ENCODE measurements at places on chromosomes 2 and 18. TPM values are rescaled to one million over a fixed set of nuclear protein-coding genes. Genes with fewer than 3 reads are reported as not detected.

DNA sequence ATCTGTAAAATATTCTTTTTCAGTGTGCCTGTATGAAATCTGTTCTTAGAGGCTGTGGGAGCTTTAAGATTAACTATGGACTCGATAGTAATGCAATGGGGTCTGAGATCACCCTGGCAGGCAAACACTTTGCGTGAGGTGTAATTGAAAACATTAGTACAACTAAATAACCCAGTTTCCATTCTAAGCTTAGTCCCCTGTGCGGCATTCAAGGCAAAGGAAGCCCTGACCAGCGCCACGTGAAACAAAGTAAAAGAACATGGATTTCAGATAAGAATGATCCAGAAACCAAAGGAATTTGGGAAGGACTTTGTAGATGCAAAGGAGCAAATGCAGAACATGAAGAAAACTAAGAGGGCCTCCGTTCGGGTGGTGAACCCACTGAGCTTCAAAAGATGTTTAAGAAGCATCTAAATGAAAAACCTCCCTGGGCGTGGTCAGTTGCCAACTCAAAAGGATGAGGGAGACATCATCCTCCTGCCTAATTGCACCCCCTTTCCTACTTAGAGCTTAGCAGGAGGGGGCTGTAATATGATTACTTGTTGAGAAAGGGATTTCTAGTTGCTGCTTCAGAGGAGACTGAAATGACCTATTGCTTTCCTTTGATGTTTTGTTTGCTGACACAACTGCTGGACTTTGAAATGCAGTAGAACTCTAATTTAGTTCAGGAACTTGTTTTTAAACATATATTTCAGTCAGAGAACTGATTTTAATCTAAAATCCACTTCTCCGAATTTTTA is 7.9 kb upstream of the CETN1 start:
- DNase-seq = no peak

GRCh38 chr2:206457188-206457634 is 13.9 kb downstream of the ADAM23 start:
- DNase-seq = no peak

Gene UGT1A10
- total RNA-seq = not detected

Gene SKOR2
- total RNA-seq = not detected
